Stimulated activated naive CD8-positive, alpha-beta T cell treated with anti-CD3 and anti-CD28 coated beads, Interleukin-15, Interleukin-2, amounts not matched to agents 100 U/mL and 50 U/mL, for 24 hours (primary cell): ENCODE measurements at places on chromosomes 12 and 14.

GRCh38 chr14:28975084-28975483 lies 208.5 kb downstream of the FOXG1 start:
- no peak for DNase-seq

DNA sequence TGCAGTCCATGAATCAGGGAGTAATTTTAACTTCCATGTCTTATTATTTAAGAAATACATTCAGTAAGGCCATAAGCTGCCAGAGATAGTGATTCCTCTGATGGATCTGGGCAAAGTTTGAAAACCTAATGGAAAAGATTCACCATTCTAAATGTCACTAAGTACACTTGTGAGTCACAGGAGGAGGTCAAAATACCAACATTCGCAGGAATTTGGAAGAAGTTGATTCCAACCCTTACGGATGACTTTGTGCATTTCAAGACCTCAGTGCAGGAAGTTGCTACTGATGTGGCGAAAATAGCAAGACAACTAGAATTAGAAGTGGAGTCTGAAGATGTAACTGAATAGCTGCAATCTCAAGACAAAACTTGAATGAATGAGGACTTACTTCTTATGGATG lies 69.8 kb downstream of the OSBPL8 start:
- DNase-seq, result no peak

DNA sequence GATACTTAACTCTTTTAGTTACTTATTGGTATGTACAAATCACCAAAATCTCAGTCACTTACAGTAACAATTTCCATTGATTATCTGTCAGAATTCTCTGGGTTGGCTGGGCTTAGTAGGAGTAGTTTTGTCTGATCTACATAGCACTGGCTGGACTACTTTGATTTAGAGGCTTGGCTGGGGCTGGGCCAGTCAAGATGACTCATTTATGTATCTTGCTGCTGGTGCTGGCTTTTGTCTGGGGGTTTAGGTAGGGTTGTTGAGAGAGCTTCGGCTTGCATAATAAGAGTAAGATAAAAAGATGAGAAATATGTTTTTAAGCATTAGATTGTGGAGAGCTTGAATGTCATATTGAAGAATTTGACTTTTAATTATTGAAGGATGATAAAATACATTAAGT lies 1093.7 kb downstream of the SLC6A15 start:
- no peak for DNase-seq

GRCh38 chr14:103071544-103072251 lies 12.3 kb upstream of the LBHD2 start:
- no peak for DNase-seq

GRCh38 chr12:63387771-63388170 lies 236.8 kb upstream of the AVPR1A start:
- DNase-seq, result no peak

GRCh38 chr12:1622406-1622805 lies 6.6 kb upstream of the WNT5B start:
- DNase-seq, result no peak

DNA sequence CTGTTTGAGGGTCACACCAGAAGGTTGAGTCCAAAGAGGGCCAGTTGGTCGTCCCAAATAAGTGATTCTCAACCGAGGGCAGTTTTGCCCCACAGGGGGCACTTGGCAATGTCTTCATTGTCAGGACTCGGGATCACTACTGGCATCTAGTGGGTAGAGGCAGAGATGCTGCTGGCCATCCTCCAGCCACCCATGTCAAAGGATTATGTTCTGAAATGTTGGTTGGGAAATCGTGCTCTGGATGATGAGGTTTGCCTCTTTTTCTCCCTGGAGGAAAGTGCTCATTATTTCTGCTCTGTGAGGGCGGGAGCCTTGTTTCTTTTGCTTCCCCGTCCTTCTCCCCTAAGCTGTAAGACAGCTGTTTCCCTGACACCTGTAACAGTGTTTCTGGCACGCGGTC lies 3.6 kb downstream of the ZNF839 start:
- DNase-seq, result peak; percentile 37

GRCh38 chr14:76931631-76932402 lies 96.7 kb downstream of the IRF2BPL start:
- DNase-seq, result no peak
